CD4-positive, alpha-beta T cell treated with Interleukin-4 for 4 hours (primary cell): ENCODE measurements at places on chromosomes 6 and 20.

DNA sequence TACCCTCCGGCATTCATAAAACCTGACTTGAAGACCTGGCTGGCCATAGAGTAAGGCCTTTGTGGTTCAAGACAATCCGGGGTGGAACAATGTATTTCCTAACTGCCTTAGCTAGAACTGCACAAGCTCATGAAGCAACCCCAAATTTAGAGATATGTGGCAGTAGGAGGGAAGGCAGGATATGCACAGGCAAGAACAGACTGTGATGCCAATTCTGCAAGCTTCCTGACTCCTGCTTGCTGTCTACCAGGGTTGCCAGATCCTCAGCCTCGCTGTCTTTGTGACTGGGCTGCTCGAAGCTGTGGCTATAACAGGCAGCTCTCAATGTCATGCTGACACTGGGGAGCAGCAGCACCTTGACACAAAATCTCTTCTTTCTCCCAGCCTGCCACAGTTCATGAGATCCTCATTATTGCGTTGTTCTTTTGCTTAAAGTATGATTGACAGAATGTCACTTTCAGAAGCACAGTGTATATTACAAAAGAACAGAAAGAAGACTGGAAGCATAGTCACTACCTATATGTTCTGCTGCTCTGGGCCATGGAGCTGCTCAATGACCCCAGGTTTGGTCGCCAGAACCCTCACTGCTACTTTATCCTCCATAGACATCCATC is 18.3 kb upstream of the SHLD1 start:
- no peak for DNase-seq

- peak; percentile 30 for DNase-seq
Observed at GRCh38 chr6:25991785-25992412, 29.3 kb downstream of the TRIM38 start.

DNA sequence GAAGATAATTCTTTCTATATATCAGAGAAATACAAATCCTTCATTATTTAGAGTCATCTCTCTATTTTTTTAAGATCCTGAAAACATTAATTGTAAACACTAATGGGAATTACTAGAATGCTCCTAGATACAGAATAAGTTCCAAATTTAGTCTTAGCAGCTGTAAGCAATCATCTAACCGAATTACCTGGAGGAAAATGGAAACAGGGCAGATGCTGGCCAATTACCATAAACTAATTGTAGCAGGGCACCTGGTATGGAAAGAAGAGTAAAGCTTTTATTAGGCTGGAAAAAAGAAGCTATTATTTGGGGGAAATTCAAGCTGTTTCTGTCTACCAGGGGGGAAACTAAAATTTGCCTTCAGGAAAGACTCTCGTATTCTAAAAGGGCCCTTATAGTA is 257.5 kb downstream of the MMUT start:
- no peak for DNase-seq

GRCh38 chr6:27188885-27189418 is 58.5 kb upstream of the PRSS16 start:
- DNase-seq, result peak; percentile 77

DNA sequence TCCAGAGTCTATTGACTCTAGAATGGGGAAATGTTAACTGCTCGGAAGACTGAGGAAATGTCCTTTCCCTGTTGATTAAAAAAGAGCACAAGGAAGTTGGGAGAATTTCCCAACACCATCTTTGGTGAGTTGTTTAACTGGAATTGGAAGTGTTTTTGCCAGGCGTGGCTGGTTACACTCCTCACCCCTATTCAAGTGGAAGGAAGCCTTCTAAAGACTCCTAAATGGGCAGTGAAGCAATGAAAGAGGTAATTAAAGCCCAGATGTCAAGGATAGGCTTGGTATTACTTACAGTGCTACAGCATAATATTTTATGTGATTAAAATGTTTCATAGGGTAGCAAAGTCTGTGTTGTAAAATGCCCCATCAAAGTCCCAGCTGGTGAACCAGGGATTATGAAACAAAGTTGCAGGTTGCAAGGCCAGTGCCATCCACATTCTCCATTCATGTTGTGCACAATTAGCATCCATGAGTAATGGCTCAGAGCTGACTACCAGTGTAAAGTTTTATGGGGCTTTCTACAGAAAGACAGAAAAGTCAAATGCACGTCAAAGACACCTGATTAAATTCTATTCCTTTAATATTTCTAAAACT is 52.6 kb downstream of the BTBD3 start:
- no peak for DNase-seq

DNA sequence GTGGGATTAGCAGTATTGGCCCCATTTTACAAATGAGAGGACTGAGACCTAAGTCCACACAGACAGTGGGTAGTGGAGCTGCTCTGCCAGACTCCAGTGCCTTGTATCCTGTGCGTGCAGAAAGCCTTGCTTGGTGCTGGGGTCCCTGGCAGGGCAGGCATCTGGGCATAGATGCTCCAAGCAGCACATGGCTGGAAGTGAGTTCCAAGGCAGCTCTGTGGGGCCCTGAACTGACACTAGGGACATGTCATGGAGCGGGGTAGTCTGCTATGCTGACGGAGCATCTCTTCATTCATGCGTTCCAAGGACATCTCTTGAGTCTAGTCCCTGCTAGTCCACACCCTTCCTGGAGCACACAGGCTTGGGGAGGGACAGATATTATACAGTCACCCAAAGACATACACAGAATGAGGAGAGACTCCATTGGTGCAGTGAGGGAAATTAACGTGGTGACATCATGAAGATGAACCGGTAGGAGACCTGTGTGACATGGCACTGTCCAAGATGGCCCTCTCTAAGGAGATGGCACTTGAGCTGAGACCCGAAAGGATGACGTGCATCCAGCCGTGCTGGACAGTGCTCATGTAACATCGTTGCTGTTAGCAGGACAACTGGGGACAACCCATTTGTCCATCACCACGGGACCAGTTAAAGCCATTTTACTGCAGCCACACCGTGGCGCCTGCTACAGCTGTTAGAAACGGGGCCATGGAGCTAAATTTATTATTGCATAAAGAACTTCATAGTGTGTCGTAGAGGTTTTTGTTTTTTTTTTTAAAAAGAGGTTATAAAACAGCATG is 65.1 kb downstream of the DLGAP4 start:
- DNase-seq, result no peak
